Left hindlimb (tissue), 1 donor: ENCODE measurements at places on chromosomes 1 and 21.

GRCh38 chr1:156912310-156912709, 8.1 kb upstream of the LRRC71 start:
- DNase-seq: no peak

DNA sequence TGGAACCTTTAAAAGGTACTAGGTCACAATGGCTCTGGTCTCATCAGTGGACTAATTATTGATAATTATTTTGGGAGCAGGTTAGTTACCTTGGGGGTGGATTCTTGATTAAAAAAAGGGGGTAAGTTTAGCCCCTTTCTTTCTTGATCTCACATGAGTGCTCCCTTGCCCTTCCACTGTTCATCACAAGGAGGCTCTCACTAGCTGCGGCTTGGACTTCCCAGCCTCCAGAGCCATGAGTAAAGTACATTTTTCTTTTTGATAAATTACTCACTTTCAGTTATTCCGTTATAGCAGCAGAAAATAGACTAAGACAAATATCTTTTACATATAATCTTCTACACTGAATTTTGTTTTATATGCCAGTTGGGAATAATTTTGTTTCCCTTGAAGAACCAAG, 254.8 kb upstream of the DEPDC1 start:
- no peak for DNase-seq

DNA sequence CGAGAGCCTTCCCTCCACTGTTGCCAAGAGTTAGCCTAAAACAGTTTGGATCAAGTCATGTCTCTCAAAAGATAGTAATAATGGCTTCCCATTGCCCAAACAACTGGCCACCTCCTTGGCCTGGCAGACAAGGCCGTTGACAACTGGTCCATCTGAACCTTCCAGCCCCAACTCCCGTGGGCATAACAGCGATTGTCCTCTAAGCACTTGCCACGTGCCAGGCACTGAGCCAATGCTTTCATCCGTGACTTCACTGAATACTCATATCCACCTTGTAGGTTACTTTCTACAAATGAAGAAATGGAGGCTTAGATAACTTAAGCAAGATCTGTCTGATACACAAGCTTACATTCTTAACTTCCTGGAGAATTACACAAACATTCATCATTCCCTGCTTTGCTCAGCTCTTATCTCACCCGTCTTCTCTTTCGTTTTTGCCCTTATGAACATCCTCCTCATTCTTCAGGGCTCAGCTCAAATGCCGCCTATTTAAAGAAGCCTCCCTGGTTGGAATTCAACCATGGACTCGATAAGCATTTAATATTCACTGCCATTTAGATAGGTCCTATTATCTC, 106.4 kb downstream of the KCND3 start:
- no peak for DNase-seq

GRCh38 chr1:239987103-239987745, 104.5 kb upstream of the FMN2 start:
- DNase-seq: no peak

- no peak for DNase-seq
These were observed 17.4 kb upstream of the BCAR3 start for GRCh38 chr1:93699049-93699384.

DNA sequence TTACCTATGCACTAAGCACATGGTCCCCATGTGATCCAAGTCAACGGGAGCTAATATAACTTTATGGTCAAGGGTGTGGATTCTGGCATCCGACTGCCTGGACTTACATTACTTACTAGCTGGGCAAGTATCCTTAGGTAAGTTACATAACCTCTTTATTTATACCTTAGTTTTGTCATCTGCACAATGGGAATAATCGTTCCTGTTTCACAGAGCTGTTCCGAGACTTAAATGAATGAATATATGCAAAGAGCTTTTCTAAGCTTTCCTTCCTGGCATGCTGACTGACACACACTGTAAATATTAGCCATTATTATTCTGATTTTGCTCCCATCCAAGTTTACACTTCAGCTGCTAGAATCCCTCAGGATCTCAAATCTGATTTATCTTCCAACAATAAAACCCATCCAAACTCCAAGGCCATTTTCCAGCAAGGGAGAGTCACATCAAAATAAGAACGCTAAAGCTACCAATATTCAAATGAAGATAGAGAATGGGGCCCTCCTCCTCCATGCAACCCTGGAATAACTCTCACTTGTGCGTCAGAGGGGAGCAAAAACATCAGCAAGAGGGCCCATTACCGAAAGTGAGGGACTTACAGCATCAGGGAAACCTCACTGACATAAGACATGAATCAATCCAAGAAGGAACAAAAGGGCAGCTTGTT, 115.6 kb upstream of the KAZN start:
- DNase-seq: peak; percentile 38

GRCh38 chr1:21932127-21932526, 5.0 kb downstream of the HSPG2 start:
- DNase-seq: no peak

- no peak for DNase-seq
These were observed 84.3 kb downstream of the CTH start for GRCh38 chr1:70495370-70495769.

DNA sequence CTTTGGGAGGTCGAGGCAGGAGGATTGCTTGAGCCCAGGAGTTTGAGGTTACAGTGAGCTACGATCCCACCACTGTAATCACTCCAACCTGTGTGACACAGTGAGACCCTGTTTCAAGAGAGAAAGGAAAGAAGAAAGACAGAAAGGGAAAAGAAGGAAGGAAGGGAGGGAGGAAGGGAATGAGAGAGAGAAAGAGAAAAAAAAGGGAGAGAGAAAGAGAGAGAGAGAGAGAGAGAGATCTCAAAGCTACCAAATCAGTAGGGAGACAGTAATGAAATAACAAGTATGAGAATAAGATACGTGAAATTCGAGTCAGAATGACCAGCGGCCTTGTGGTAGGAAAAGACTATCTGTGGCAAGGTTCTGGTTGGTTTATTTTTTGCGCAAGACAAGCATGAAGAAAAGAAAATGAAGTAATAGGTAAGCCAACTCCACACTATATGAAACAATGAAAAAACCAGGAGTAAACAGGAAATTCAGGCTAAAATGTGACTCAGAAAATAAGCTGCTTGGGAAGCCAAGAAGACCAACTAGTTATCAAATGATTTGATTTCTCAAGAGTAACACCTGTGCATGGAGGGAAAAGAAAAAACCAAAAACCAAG, 8.9 kb downstream of the MTF1 start:
- DNase-seq: no peak
